ENCODE measurements at places on chromosomes 1 and 21.

DNA sequence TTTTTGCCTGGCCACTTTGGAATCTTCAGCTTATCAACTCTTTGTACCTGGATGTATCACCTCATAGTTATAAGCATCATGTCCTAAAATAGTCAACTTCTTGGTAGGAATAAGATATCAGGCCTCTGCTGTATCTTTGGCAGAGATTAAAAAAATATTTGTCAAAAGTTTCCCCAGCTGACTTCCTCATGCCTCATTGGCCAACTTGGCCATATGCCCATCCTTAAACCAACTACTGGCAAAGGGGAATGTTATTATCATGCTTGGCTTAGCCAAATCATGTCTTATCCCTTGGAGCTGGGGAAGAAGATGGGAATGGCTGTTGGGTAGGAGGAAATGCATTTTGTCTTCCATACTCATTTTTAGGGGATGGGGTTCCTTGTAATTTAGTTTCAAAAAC, 23.4 kb downstream of the NFASC start:
- DNase-seq: no peak

GRCh38 chr1:236275586-236275985, 6.2 kb downstream of the ERO1B start:
- no peak for DNase-seq

DNA sequence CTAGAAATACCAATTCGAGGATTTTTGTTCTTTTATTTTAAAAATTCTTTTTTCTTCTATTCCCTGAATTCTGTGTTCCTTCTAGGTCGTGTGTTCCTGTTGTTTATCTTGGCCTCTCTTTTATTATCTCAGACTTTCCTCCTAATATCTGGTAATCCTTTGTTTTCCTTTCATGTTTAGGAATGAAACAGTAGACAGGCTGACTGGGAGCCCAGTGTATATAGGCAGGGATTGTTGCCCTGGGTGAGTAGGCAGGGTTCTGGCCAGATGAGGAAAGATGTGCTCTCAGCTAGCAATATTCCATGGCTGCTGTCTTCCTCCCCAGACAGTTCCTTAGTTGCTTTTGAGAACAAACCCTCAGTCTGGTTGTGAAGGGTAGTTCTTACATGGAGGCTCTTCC, 161.8 kb upstream of the PDE4B start:
- no peak for DNase-seq

DNA sequence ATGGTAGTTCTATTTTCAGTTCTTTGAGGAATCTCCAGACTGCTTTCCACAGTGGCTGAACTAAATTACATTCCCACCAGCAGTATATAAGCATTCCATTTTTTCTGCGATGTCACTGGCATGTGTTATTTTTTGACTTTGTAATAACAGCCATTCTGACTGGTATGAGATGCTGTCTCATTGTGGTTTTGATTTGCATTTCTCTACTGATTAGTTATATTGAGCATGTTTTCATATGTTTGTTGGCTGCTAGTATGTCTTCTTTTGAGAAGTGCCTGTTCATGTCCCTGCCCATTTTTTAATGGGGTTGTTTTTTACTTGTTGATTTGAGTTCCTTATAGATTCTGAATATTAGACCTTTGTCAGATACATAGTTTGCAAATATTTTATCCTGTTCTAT, 87.9 kb downstream of the RPS6KC1 start:
- DNase-seq: no peak

DNA sequence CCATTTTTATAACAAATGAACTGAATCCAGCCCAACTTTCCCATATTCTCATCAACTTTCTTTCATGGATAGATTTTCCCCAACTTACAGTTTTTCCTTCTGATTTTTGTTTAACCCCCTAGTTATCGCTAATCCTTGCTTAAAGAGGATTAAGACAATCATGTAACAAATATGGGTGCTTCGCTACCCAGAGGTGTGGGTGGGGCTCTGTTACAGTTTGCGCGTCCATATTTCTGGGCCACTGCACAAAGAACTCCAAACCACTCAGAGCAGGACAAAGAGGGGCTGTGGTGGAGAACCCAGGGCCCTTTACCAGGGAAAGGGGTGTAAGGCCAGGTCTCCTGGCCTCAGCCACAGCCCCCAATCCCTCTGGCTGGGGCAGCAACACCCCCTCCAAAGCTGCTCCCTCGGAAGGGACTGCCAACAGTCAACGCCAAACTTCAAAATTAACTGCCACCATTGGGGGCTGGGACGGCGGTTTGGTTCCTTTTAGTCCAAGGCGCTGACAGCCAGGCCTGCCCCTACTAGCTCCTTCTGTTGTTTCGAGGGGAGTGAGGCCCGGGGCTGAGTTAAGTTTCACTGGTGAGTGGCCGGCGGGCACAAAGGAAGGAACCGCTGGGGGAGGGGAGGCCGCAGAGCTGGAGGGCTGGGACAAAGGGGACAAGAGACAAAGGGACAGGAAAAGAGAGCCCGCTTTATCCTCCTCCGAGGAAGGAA, 27.9 kb downstream of the SSBP3 start:
- DNase-seq: no peak

- DNase-seq: no peak
These were observed 237.0 kb downstream of the TBX15 start for GRCh38 chr1:118751166-118751565.

GRCh38 chr1:19643602-19644394, at the start of gene NBL1:
TSS of gene NBL1 (plus strand) at chr1:19644311. CDS start at chr1:19655031, 10,720 bp downstream.
- DNase-seq: no peak

DNA sequence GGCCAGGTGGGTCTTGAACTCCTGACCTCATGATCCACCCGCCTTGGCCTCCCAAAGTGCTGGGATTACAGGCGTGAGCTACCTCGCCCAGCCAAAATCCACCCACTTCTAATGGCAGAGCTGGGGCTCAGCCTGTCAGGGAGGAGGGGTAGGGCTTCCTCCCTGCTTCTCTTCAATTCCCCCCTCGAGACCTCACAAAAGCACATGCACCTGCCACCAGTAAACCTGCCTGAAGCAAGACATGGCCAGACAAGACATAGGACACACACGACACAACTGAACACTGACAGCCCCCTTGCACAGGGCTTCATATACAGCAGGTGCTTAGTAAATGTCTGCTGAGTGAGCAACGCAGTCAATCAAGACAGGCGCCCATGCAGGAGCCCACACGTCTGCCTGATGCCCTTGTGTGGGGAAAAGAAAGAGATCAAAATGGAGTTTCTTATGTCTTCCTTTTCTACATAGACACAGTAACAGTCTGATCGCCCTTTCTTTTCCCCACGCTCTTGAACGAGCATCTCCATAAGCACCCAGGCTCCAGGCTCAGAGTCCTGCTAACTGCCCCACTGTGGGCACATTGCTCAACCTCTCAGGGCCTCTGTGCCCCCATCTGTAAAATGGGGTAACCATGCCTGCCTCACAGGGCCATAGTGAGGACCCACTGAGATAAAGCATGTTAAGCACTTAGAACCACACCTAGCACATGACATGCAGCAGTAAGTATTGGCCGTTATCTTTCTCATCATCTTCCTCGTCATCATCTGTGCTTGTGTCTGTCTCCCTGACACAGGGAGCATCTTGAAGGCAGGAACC, 8.8 kb downstream of the SDC3 start:
- DNase-seq: no peak

DNA sequence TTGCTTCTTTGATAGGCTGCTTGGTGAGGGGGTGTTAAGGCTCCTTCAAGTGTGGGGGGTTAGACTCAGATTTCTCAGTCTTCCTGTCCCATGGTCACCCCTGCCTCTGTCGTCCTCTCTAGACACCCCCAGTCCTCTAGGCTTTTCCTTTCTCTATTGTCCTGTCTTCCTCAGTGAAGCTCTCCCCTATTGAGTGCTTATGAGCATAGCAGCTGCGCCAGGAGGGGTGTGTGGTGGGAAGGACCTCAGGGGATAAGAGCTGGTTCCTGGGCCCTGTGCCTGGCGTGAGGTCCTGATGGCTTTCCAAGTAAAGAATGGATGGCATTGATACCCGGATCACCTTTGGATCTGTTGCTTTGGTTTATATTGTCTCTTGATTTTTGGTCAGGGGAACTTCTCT, 69.1 kb downstream of the DIP2A start:
- DNase-seq: no peak

- no peak for DNase-seq
These were observed 24.0 kb upstream of the GALNT2 start for GRCh38 chr1:230043081-230043480.

DNA sequence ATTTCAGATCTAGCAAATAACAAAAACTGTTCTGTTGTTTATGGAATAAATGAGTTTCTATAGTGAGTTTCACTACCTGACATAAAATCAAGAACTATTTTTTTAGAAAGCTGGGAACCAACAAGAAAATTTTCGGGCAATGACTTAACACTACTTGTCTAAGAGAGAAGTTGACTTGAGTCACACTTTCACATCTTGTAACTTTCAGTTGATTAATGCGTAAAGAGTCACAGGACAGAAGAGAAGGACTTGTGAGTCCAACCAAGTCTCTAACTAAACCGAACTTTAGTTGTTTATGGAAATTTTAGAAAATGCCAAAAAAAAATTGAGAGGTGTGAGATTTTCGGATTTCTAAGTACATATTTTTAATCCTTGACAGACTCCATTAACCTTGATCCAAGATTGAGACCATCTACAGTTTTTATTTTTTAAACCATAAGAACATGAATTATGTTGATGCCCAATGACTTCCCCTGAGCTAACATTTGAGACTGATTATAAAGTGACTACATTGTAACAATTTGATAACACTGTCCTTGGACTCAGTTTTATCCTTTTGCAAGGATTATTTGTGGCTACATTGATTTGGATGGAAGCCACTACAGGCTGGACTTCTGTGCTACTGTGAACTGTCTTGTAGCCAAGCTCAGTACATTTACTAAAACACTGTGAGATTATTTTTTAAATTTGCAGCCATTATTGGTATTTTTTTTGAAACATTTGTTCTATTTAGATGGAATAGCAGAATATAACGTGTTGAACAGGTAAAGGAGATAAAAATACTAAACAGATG, 284.0 kb downstream of the PTPRC start:
- DNase-seq: no peak

DNA sequence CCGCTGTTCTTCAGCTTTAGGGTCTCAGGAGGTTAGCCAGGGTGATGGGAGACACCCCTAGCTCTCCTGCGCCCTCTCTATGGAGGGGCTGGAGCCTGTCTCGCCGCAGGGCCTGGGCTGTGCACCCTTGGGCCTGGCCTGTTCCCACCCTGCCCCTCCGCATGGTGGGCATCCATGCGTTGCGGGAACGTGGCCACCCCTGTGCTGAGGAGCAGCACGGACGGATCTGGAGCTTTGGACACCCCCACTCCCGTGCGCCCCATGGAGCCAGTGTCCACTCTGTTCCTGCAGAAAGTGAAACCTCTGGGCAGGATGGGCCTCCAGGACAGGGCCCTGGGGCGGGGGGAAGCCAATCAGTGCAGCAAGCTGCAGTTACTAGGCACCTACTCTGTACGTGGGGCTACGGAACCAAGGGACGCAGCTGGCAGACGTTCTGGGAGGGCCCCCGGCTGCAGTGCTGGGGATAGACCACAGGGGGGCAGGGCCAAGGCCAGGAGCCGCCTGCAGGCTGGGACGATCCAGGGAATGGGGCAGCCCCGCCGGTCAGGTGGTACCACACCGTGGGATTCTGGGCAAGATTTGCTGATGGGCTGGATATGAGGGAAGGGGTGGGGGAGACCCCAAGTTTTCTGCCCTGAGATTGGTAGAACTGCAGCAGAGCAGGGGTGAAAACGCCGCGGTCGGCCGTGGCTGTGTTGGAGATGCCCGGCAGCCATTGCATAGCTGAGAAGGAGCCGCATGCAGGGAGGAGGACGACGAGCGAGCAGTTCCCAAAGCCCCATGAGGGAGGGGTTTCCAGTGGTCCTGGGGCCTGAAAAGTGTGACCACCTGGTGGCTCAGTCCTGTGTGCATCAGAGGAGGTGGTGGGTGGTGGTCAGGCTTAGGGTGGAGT, 43.3 kb downstream of the TP73 start:
- no peak for DNase-seq

DNA sequence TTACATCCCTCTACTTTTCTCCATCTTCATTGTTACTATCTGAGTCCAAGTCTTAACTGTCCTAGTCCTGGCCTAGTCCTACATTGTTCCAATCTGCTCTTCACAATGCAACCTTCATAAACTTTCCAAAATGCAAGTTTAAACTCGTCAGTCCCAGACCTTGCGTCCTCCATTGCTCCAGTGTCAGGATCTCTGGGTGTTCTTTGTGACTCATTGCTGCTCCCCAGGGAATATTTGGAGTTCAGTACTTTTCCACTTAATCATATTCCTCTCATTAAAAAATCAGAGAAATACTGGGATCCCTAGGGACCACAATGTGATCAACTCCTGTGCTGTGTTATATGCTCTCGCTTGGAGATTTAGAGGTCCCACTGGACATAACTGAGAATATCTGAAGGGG, 18.0 kb upstream of the KPRP start:
- DNase-seq: no peak

DNA sequence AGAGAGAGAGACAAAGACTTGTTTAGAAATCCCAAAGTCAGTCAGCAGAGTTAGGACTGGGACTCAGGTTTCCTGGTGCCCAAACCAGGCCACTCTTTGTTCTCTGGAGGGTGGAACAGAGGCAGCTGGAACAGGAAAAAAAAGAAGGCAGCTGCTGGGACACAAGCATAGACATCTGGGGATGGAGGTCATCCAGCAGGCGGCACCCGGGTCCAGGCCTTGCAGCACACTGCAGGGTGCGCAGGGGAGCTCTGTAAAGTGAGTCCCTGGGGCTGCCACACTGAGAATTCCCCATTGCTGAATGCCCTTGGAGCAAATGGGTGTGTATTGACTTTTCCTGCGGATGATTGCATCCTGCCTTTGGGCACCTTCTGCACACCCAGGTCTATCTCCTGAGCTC, 222.9 kb upstream of the CSF3R start:
- no peak for DNase-seq

GRCh38 chr1:190373705-190374336, 103.8 kb downstream of the BRINP3 start:
- no peak for DNase-seq

GRCh38 chr1:84436876-84437655, 38.8 kb downstream of the DNASE2B start:
- DNase-seq: no peak

GRCh38 chr1:55262822-55263221, 47.7 kb upstream of the USP24 start:
- DNase-seq: no peak

GRCh38 chr1:178490136-178490535, 6.6 kb downstream of the CLEC20A start:
- no peak for DNase-seq

GRCh38 chr21:29145852-29146453, 15.5 kb downstream of the MAP3K7CL start:
- no peak for DNase-seq

GRCh38 chr1:230979952-230980351, 1.1 kb downstream of the ARV1 start:
- no peak for DNase-seq

GRCh38 chr1:81327743-81328142, 473.0 kb upstream of the ADGRL2 start:
- no peak for DNase-seq

DNA sequence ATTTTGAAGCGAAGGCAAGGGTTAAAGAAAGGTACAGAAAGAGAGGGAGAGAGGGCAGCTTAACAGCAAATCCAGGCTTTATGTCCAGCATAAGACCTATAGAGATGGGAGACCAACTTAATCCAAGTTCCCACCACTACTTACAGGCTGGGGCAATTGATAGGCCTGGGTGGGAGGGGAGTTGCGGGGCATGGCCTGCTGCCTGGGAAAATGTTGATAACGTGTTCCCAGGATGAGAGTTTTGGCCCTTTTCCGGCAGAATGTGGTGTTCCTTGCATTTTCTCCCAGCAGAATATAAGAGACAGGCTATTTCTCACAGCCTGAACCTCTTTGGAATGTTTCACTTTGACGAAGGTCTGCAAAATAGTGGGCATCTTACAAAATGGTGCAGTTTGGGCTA, 34.9 kb upstream of the PLA2G5 start:
- no peak for DNase-seq

GRCh38 chr1:116938216-116938615, 28.5 kb downstream of the PTGFRN start:
- DNase-seq: no peak

- no peak for DNase-seq
These were observed 28.0 kb upstream of the NRDC start for GRCh38 chr1:51906306-51907078.

Measured in NCI-H2227 treated with DMSO at 0.1 percent for 48 hours (cell line).